ENCODE measurements at places on chromosomes 13 and 19.

GRCh38 chr13:93466502-93467036, 240.0 kb downstream of the GPC6 start:
- DNase-seq, result no peak

- DNase-seq, result no peak
Measured at GRCh38 chr13:49786401-49787008, 6.0 kb downstream of the KPNA3 start.

GRCh38 chr19:31330761-31331160, 18.5 kb downstream of the TSHZ3 start:
- no peak for DNase-seq

- no peak for DNase-seq
Measured at GRCh38 chr13:66367356-66367755, 862.8 kb downstream of the PCDH9 start.

DNA sequence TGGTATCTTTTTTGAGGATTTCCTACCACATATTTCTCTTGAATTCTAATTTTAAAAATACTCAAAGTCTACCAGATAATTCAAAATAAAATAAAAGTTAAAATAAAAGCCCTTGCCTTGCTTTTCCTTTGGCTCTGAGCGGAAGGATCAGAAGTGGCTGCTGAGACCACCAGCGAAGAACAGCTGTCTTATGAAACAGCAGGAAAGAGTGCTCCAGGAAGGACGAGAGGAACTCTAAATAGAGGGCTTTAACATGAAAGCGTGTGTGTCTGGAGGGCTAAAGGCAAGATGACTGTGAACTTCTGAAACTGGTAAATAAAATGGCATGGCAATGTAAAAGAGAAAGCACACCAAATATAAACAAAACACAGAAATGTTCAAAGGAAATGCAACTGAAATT, 521.5 kb upstream of the SPRY2 start:
- no peak for DNase-seq

DNA sequence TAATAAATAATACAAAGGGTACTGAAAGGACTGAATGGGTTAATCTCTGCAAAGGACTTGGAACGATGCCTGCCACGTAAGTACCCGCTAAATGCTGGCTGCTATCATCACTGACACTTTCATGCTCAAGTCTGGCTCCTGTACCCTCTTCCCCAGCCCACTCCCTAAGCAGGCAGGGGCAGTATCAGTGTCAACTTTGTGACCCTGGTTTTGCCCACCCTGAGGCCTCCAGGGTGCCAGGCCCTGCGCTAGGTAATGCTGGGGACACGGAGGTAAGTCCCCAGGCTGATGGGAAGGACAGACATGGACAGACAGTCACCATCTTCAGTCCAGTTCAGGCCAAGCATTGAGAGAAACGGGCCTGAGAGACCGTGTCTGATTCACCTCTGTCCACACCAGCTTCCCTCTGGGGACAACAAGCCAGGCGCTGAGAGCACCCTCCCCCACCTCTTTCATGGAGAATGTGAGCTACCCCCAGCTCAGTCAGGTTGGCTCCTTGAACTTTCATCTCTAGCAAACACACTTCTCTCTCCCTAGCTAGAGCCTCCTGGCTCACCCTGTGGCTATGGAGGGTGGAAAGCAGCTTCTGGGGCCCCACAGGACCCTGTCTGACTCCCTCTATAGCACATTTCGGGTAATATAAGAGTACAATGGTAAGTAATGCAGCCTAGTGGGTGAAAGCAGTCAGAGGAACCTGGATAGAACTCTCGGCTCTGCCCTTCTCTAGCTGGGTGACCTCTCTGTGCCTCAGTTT, 800 bp downstream of the ETFB start:
- DNase-seq, result no peak

GRCh38 chr19:23378948-23379347, 16.3 kb downstream of the ZNF91 start:
- DNase-seq, result no peak

- DNase-seq, result no peak
Measured at GRCh38 chr19:23415561-23416191, 20.4 kb upstream of the ZNF91 start.

DNA sequence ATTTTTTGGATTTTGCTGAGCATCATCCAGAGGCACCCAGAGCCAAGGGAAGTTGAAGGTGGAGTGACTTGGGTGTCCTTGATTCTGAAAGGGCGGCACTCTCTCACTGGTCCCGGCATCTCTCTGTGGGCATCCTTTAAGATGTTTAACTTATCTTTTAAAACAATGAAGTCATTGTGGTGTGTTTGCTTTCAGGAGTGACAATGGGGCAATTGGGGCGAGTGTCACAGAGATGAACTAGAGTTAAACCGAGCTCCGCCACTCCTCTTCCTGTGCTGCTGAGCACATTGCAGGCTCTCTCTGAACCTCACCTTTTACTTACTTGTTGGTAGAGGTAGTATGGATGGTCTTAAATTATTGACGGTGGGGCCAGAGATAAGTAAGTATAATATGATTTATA, 295.7 kb downstream of the MYO16 start:
- no peak for DNase-seq

DNA sequence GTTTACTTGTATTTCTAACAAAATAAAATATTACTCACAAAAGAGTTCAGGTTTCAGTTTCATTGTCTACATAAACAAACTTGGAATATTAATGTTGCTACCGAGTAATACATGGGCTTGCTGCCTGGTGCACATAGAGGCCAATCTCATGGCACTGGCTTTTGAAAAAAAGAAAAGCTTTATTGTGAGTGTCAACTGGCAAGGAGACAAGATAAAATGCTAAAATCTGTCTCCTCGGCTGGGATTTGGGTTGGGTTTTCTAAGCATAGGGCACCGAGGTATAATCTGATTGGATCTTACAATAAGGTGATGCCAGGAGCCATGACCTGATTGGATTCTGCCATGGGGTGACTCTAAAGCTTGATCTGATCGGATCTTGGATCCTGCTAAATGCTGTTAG, 1519.9 kb upstream of the MIR17HG start:
- no peak for DNase-seq

GRCh38 chr13:66899955-66900354, 330.2 kb downstream of the PCDH9 start:
- DNase-seq, result no peak

All from activated T-helper 9 cell treated with anti-CD3 and anti-CD28 coated beads, Interleukin-2, amount 50 U/mL, for 16 hours (primary cell).